ENCODE measurements at places on chromosomes 1 and 21.

DNA sequence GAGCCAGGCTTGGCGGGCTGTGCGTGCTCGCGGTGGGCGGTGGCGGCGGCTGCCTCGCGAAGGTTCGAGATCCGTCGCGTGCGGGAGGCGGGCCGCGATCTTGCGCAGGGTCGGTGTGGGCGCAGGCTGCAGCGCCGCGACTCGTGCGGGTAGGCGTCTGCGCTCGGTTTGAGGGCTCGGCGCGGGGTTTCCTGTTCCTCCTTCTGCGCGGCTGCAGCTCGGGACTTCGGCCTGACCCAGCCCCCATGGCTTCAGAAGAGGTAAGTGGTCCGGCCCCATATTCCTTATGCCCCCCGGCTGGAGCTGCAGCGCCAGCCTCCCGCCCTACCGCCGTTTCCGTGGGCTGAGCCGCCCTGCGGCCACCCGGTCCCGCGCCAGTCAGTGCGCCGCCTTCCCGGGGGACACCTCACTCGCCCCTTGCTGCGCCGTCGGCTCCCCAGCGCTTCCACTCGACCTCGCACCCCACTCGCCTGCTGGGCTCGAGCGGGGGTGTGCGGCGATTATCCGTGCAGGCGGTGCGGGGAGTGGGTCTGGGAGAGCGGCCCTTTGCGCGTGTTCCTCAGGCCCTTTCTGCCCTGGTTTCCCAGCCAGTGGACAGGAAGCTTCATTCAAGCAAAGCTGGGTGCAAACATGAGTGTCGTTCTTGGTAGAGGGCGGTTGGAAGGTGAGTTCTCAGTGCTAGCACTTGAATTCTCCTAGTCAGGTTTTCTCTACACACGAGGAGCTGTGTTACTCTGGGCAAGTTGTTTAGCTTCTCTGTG is at the start of gene CACYBP:
CACYBP (plus strand) TSS at position 12 of the 761 bp plus-strand sequence; CDS start at position 246, 234 bp downstream.
- peak; percentile 58 for DNase-seq

DNA sequence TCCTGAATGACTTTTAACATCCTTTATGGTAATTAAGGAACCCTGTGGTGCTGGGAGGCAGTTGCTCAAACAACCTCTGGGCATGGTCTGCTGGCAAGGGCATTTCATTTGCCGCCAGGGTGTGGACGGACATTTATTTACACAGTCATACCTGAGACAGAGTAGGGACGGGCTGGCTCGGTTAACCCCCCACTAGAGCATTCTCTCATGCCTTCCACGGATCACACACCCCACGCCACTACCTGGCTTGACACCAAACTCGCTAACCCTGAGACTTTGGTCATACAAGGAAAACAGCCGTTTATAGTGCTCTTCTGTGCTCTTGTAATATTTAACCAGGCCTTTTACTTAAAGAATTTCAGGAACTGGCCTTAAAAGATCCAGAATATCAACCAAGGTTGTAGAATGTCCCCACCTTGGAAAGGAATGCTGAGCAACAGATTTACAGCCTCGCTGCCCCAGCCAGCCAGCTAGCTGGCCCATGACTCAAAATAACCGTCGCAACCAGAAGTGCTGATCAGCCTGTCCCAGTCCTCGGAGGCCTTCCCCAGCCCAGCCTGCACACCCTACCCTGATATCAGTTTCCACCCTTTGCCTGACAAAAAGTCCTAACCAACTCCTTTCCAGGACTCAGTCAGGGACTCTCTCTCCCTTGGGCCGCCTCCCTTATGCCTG is 6.5 kb upstream of the PDXK start:
- DNase-seq, result peak; percentile 78

DNA sequence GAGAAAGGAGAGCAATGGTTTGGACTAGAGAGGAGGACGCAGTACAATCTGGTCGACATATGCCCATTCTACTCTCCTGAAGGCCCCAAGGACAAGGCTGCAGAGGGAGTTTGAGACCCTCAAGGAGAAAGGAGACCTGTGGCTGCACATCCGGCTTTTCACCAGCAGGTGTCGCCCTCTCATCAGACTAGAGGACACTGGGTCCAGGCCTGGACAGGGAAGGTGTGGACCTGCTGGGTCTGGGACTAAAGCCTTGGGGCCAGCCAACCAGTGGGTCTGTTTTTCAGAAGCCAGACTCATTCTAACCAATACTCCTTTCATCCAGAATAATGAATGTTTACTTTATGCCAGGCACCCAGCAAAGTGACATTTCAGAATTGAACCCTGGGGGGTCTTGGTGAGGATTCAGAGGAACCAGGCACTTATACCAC is 5.0 kb downstream of the SRARP start:
- DNase-seq, result peak; percentile 79

- DNase-seq, result peak; percentile 99
Measured at GRCh38 chr1:151327223-151327902, at the start of gene PI4KB. Gene PI4KB, minus strand, starts transcription at chr1:151327416. Its CDS starts 10,935 bp downstream, at chr1:151316481.

- DNase-seq, result peak; percentile 67
Measured at GRCh38 chr1:62452951-62453350, 16.1 kb downstream of the USP1 start.

- no peak for DNase-seq
Measured at GRCh38 chr1:175894581-175894980, 151.2 kb upstream of the TNR start.

All from GM23248 (cell line).